ENCODE measurements at places on chromosomes 6 and 20. TPM values are rescaled to one million over a fixed set of nuclear protein-coding genes. Genes with fewer than 3 reads are reported as not detected.

Gene DEFB132
- not detected for total RNA-seq

- peaks cover 4% of the 10 kb centered on the region for H3K4me1 ChIP-seq
- no peak for DNase-seq
- H3K4me3 ChIP-seq: no peak overlapping the region
- no peaks in the 10 kb centered on the region for H3K36me3 ChIP-seq
Measured at GRCh38 chr6:44169886-44170570, 11.4 kb downstream of the CAPN11 start.

Gene ZNF165
- total RNA-seq: 4.3 TPM

DNA sequence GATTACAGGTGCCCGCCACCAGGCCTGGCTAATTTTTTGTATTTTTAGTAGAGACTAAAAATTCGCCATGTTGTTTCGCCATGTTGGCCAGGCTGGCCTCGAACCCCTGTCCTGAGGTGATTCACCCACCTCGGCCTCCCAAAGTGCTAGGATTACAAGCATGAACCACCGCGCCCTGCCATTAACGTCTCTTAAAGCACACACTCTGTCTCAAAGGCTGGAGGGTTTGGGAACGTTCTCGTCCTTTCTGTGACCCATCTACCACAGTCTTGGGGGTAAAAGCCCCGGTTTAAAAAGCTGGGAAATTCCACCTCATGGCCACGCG, 57.8 kb upstream of the ARID1B start:
- peaks cover 38% of the 10 kb centered on the region for H3K4me1 ChIP-seq
- H3K27ac ChIP-seq: peak overlapping the region; percentile 94
- H3K4me3 ChIP-seq: no peak overlapping the region
- H3K27me3 ChIP-seq: no peaks in the 10 kb centered on the region
- no peaks in the 10 kb centered on the region for H3K36me3 ChIP-seq

- peaks cover under 1% of the 10 kb centered on the region for H3K4me1 ChIP-seq
- H3K4me3 ChIP-seq: no peak overlapping the region
- DNase-seq: no peak
- no peaks in the 10 kb centered on the region for H3K27me3 ChIP-seq
- H3K27ac ChIP-seq: no peak overlapping the region
Measured at GRCh38 chr20:1166948-1167720, 17.6 kb downstream of the TMEM74B start.

- H3K27me3 ChIP-seq: no peaks in the 10 kb centered on the region
- DNase-seq: no peak
- H3K4me3 ChIP-seq: no peak overlapping the region
- no peaks in the 10 kb centered on the region for H3K4me1 ChIP-seq
- H3K27ac ChIP-seq: no peak overlapping the region
- no peaks in the 10 kb centered on the region for H3K36me3 ChIP-seq
Measured at GRCh38 chr20:37515876-37516275, 5.2 kb upstream of the NNAT start.

GRCh38 chr6:127907960-127908640, 7.2 kb upstream of the THEMIS start:
- DNase-seq: no peak
- H3K4me1 ChIP-seq: no peaks in the 10 kb centered on the region
- H3K36me3 ChIP-seq: no peaks in the 10 kb centered on the region
- no peak overlapping the region for H3K4me3 ChIP-seq
- no peak overlapping the region for H3K27ac ChIP-seq
- H3K27me3 ChIP-seq: no peaks in the 10 kb centered on the region

DNA sequence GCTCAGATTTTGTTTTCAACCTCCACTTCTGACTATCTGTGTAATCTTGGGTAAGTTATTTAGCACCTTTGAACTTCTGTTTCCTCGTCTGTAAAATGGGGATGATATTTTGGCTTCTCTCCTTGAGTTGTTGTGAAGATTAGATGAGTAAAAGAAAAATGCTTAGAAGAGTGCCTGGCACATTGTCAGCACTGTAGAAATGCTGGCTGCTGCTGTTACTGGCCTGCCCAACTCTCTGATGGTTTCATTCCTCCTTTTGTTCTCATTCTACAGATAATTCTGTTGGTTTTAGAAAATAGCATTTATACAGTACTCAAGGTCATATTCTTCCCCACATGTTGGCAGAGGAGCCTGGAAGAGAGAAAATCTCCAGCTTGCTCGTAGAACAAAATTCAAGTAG, 547.2 kb upstream of the JAG1 start:
- DNase-seq: no peak
- H3K27ac ChIP-seq: no peak overlapping the region
- H3K4me3 ChIP-seq: no peak overlapping the region
- H3K36me3 ChIP-seq: no peaks in the 10 kb centered on the region
- H3K4me1 ChIP-seq: peaks cover 24% of the 10 kb centered on the region

- no peak for DNase-seq
- H3K27ac ChIP-seq: no peak overlapping the region
- H3K4me3 ChIP-seq: no peak overlapping the region
- H3K27me3 ChIP-seq: no peaks in the 10 kb centered on the region
- H3K4me1 ChIP-seq: no peaks in the 10 kb centered on the region
- no peaks in the 10 kb centered on the region for H3K36me3 ChIP-seq
Measured at GRCh38 chr6:92364948-92365541, 1054.3 kb downstream of the EPHA7 start.

DNA sequence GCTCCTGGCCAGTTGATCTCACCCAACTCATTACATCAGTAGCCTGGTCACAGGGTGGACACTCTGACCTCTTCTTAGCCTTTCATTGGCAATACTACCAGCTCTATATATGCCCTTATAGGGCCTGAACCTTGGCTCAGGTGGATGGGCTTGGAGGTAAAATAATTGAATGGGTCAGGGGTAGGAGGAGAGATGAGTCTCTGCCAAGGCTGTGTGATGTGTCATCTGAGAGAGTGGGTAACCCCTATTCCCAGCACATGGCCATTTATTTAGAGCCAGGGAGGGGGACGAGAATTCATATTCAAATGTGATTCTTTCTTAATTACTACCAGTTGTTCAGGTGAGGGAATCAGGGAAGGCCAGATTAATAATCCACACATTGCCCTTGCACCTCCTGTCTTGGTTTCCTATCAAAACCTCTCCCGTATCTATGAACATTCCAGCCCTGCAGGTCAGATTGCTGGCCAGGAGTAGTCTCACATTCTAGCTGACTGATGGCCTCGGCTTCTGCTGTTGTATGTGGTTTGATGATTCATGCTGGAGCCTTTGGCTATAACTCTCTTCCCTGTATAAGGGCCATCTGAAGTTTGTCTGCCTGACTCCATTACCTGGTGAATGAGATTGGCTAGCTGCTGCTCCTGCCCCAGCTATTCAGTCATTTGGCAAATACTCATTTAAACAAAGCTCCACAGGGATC, 13.4 kb downstream of the C20orf173 start:
- DNase-seq: peak; percentile 7
- H3K27me3 ChIP-seq: no peaks in the 10 kb centered on the region
- no peak overlapping the region for H3K4me3 ChIP-seq

Gene PMEPA1
- total RNA-seq: 23.9 TPM

GRCh38 chr6:5778317-5778857, 228.3 kb downstream of the NRN1 start:
- no peak for DNase-seq
- H3K4me3 ChIP-seq: no peak overlapping the region
- no peaks in the 10 kb centered on the region for H3K27me3 ChIP-seq
- H3K27ac ChIP-seq: no peak overlapping the region
- H3K4me1 ChIP-seq: no peaks in the 10 kb centered on the region

Gene IRAK1BP1
- total RNA-seq: 9.3 TPM

- no peak overlapping the region for H3K27ac ChIP-seq
- no peak for DNase-seq
- peaks cover 12% of the 10 kb centered on the region for H3K4me1 ChIP-seq
- H3K27me3 ChIP-seq: no peaks in the 10 kb centered on the region
Measured at GRCh38 chr20:63354636-63355350, 6.4 kb downstream of the CHRNA4 start.

GRCh38 chr6:99216959-99217358, 132.5 kb downstream of the FAXC start:
- no peak overlapping the region for H3K27ac ChIP-seq
- H3K36me3 ChIP-seq: no peaks in the 10 kb centered on the region
- no peaks in the 10 kb centered on the region for H3K4me1 ChIP-seq

Gene WFDC12
- total RNA-seq: not detected

Gene TNF
- total RNA-seq: 0.66 TPM

- DNase-seq: no peak
- no peak overlapping the region for H3K4me3 ChIP-seq
- no peaks in the 10 kb centered on the region for H3K36me3 ChIP-seq
- H3K27ac ChIP-seq: no peak overlapping the region
- H3K4me1 ChIP-seq: no peaks in the 10 kb centered on the region
Measured at GRCh38 chr6:123808556-123808955, 4.9 kb downstream of the NKAIN2 start.

Gene ANKRD60
- not detected for total RNA-seq

DNA sequence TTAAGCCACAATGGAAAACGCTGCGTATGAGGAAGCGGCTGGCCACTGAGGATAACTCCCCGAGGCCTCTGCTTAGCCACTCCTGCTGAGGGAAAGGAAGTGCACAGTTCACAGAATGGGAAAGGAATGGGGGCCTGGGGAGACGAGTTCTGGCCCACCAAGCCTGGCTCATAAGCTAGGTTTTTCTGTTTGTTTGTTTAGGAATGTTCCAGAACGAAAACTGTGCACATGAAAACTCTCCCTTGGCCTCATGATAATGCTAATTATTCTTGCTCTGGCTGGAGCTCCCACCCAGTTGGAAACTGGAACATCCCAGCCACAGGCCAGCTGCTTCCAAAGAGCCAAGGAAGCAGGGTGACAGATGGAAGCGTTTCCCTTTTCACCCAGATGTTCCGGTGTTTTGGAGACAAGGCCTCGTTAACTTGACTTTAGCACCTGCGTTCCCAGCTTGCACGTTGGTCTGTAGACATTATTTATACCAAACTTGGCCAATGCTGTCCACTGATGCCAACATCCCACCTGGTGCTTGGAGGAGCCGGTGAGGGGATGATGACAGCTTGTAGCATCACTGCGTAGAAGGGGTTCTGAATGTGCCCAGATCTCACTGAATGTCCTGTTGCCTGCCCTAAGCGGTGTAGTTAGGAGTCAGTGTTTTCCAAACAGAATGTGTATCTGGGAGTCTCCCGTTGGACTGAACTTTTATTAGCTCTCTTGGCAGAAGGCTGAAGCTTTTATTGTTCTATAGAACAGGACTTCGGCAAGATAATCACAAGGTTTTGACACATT, 34.5 kb downstream of the APCDD1L start:
- no peaks in the 10 kb centered on the region for H3K36me3 ChIP-seq
- no peaks in the 10 kb centered on the region for H3K4me1 ChIP-seq
- DNase-seq: no peak
- H3K4me3 ChIP-seq: no peak overlapping the region
- no peaks in the 10 kb centered on the region for H3K27me3 ChIP-seq
- H3K27ac ChIP-seq: no peak overlapping the region

DNA sequence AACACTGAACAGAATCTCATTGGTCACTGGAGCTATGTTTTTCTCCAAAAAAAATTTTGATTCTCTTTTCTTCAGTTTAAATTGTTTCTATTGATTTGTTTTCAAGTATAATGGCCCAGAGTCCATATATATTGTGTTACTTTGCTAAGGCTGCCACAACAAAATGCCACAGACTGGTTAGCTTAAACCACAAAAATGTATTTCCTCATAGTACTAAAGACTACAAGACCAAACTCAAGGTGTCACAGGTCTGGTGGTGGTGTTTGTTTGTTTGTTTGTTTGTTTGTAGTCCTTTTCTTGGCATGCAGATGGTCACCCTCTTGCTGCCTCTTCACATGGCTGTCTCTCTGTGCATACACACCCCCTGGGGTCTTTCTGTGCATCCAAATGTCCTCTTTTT, 34.0 kb downstream of the BMP5 start:
- H3K27ac ChIP-seq: no peak overlapping the region
- H3K36me3 ChIP-seq: no peaks in the 10 kb centered on the region
- H3K4me3 ChIP-seq: no peak overlapping the region
- H3K4me1 ChIP-seq: peaks cover 7% of the 10 kb centered on the region

Gene CASS4
- total RNA-seq: 0.52 TPM

- H3K36me3 ChIP-seq: no peaks in the 10 kb centered on the region
- H3K27ac ChIP-seq: no peak overlapping the region
- no peaks in the 10 kb centered on the region for H3K27me3 ChIP-seq
- peaks cover 30% of the 10 kb centered on the region for H3K4me1 ChIP-seq
- DNase-seq: no peak
Measured at GRCh38 chr6:33856655-33857054, 52.9 kb upstream of the MLN start.

Gene CST5
- not detected for total RNA-seq

GRCh38 chr6:98976674-98977385, 29.1 kb upstream of the FBXL4 start:
- H3K4me1 ChIP-seq: no peaks in the 10 kb centered on the region
- DNase-seq: no peak
- H3K36me3 ChIP-seq: no peaks in the 10 kb centered on the region

GRCh38 chr20:48721324-48722001, 106.3 kb downstream of the PREX1 start:
- DNase-seq: no peak
- no peak overlapping the region for H3K27ac ChIP-seq
- no peak overlapping the region for H3K4me3 ChIP-seq
- H3K27me3 ChIP-seq: no peaks in the 10 kb centered on the region
- no peaks in the 10 kb centered on the region for H3K36me3 ChIP-seq

All from body of pancreas (tissue), 4 donors.